ENCODE measurements at places on chromosomes 1 and 21. TPM values are rescaled to one million over a fixed set of nuclear protein-coding genes. Genes with fewer than 3 reads are reported as not detected.

GRCh38 chr1:248756636-248757035 is 1.1 kb upstream of the LYPD8 start:
- H3K4me3 ChIP-seq, result no peak overlapping the region
- no peak overlapping the region for H3K27ac ChIP-seq
- no peaks in the 10 kb centered on the region for H3K4me1 ChIP-seq
- DNase-seq, result no peak
- no peaks in the 10 kb centered on the region for H3K36me3 ChIP-seq
- no peaks in the 10 kb centered on the region for H3K27me3 ChIP-seq

Gene DMRTA2
- not detected for total RNA-seq

Gene UBL4B
- not detected for total RNA-seq

Gene FABP3
- total RNA-seq, result 3,211 TPM

DNA sequence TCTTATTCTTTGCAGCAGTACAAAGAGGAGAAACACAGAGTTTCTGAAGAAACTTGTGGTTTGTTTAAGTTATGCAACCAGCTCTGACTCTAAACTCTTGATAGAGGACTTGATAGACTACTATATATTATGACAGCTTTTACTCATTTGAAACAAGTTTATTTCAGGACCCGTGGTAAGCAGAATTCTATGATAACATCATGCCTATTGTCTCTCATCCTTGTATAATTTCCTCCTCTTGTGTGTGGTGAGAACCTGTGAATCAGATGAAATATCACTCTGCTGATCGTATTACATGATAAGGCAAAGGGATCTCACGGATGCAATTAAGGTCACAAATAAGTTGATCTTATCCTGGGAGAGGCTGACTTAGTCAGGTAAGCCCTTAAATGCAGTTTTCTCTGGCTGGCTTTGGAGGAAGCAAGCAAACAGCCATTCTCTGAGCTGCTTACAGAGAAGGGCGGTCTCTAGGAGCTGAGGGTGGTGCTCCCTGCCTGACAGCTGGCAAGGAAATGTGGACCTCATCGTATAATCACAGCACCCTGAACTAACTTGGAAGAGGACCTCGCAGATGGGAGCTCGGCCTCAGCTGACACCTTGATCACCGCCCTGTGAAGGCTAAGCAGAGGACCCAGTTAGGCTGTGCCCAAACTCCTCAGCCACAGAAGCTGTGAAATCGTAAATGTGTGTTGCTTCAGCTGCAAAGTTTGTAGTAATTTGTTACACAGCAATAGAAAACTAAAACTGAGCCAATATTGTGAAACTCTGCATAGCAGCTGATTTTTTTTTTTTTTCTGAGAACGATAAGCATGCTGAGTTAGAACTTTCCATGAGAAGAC is 151.1 kb upstream of the DPT start:
- no peaks in the 10 kb centered on the region for H3K36me3 ChIP-seq
- no peaks in the 10 kb centered on the region for H3K27me3 ChIP-seq
- H3K27ac ChIP-seq, result peak overlapping the region; percentile 36
- DNase-seq, result no peak

Measured in right atrium auricular region (tissue), 2 donors.